ENCODE measurements at places on chromosomes 5 and 9. TPM values are rescaled to one million over a fixed set of nuclear protein-coding genes. Genes with fewer than 3 reads are reported as not detected.

Gene AJM1
- total RNA-seq = 1.6 TPM

Gene TMEFF1
- 0.77 TPM for total RNA-seq

Gene WNT8A
- not detected for total RNA-seq

DNA sequence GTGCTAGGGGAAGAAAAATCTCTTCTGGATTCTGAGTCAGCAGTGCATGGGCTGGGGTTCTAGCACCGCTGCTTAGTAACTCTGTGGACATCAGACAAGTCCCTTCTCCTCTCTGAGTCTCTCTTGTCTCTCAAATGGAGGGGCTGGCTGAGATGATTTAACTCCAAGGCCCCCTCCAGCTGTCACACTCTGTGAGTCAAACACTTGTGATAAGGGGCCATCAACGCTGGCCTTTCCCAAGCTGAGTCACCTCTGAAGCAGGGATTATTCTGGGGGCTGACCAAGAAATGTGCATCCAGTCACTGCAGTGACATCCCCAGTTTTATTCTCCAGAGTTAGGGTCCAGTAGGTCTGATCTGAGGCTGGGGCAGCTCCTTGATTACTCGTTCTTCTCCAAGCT lies 110.4 kb upstream of the ZNF462 start:
- no peak for DNase-seq

GRCh38 chr5:68534131-68534940 lies 318.8 kb downstream of the PIK3R1 start:
- DNase-seq = peak; percentile 66

GRCh38 chr5:107501965-107502675 lies 168.6 kb downstream of the EFNA5 start:
- peak; percentile 58 for DNase-seq

DNA sequence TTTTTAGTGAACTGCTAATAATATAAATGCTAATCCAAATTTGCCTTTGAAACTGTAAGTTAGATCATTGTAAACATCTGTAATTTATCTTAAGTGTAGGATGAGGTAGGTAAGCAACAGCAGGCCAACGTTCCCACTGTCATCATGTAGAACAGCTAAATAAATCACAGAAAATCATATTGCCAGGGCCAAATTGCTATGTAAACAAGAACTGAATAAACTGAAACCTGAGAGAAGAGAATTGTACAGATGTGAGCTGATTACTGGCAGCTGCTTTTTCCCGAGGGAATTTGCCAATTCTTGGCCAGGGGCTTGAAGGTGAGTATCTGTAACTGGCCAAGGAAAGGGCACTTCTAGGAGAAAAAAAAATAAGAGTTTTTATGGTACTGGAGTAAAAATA lies 97.6 kb downstream of the CDH10 start:
- no peak for DNase-seq

- no peak for DNase-seq
These were observed 178.4 kb downstream of the MACROH2A1 start for GRCh38 chr5:135220394-135221186.

GRCh38 chr5:134224888-134225779 lies 739 bp downstream of the PPP2CA start:
- DNase-seq = peak; percentile 84

All from lung (tissue), 17 donors.